Pancreas (tissue), 10 donors: ENCODE measurements at places on chromosomes 1 and 21. TPM values are rescaled to one million over a fixed set of nuclear protein-coding genes. Genes with fewer than 3 reads are reported as not detected.

DNA sequence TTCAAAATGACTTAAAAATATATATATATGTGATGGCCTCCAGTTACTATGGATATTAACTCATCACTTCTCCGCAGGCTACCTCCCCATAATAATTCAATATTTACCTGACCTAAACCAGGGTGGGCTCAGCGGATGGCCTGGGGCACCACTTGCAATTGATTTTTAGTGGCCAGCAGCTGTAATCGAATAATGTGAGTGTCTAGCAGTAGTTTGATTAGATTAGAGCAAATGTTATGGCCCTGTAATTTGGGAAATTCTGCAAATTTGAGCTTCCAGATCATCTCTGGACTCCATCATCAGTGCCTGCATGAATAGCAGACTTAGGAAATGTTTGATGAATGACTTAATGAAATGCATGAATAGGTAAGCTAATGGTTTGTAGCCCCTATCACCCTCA lies 14.7 kb downstream of the SUSD4 start:
- DNase-seq = no peak

Gene IL10
- total RNA-seq = 0.16 TPM

Gene LCE1E
- total RNA-seq = not detected

Gene ERI3
- 19.3 TPM for total RNA-seq

- DNase-seq = no peak
Measured at GRCh38 chr1:182629499-182630096, 25.4 kb upstream of the RGS16 start.

DNA sequence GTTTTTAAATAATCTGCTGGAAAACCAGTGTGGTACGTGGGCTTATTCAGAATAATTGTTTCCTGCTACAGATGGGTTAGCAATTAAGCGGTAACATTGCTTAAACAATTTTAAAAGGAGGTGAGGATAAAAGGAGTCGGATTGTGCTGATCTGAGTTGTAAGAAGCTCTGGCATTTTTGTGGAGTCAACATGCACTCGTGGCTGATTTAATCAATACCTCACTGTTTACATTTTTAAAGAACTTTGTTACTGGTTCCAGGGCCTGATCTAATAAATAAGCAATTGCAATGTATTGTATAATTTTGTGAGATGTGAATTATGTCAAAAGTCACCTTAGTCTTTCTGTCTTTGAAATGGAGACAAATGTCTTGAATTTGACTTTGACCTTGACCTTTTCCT lies 474.0 kb downstream of the SETD4 start:
- DNase-seq = no peak

Gene OVAAL
- total RNA-seq = not detected
